SHP77 treated with DMSO at 0.1 percent for 48 hours (cell line): ENCODE measurements at places on chromosomes 1 and 21.

GRCh38 chr1:181704546-181704945 lies 221.2 kb downstream of the CACNA1E start:
- no peak for DNase-seq

- no peak for DNase-seq
These were observed 99.9 kb downstream of the COLGALT2 start for GRCh38 chr1:183937611-183938010.

DNA sequence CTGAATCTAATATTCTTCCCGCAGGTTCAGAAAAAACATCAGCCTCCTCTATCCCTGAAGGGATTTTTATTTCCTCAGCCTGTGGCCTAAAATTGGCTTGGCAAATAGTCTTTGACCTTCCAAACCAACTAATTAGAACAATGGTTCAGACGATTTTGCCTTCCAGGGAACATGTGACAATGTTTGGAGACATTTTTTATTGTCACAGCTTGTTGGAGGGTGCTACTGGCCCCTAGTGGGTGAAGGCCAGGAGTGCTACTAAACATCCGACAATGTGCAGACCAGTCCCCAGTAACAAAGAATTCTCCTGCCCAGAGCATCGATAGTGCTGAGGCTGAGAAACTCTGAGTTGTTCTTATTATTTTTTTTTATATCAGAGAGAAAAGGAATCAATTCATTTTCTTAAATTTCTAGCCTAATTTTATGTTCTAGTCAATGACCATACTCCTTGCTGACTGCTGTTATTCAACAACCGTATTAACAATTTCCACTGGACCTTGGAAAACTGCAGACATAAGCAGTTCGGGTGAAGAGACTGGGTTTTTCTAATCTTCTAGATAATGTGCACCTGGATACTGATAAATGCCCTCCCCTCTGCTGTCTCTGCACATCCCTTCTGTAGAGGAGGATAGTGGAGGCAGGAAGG lies 280.7 kb downstream of the LMX1A start:
- peak; percentile 30 for DNase-seq

DNA sequence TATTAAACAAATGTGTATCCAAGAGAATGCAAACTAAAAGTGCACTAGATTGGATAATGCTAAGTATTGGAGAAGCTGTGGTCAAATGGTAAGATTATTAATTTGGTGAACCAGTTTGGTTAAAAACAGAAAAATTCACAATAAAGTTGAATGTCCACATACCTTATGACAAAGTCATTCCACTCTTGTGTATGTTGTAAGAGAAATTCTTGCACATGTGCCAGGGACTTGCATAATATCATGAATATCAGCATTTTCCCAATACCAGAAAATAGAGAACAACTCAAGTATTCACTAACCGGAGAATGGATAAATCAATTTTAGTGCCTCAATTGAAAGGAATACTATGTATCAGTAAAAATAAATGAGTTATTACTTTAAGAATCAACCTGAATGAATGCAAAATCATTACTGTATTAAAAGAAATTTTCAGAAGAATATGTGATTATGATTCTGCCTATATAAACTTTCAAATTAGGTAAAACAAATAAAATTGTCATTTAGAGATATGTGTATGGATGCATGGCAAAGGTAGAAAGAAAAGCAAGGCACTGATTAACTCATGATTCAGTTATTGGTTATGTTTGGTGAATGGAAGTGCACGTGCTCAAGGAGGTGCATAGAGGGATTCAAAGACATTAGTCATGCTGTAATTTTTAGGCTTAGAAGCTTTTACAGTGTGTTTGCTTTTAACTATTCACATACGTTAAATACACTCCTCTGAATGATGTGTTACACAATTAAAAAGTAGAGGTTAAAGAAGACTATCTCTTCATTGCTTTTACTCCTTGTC lies 217.4 kb upstream of the KCNK2 start:
- DNase-seq = no peak

GRCh38 chr1:38614861-38615260 lies 244.7 kb downstream of the RRAGC start:
- DNase-seq = no peak

DNA sequence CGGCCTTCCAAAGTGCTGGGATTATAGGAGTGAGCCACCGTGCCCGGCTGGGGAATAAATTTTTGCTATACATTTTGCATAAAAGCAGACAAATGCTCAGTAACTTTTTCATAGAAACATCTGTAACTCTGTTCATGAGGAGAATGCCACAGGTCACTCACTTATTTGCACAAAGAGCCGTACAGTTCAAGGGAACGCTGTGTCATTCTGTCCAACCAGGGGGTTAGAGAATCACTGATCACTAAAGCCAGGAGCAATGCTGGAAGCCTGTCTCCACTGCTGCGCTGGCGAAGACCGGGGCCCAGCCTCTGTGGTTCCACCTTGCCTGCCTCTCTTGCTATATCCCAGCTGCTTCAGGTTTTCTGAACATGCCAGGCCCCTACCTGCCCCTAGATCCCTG lies 58.3 kb downstream of the RUNX1 start:
- no peak for DNase-seq

- DNase-seq = no peak
These were observed 227.0 kb downstream of the FGGY start for GRCh38 chr1:59523745-59524450.

- peak; percentile 17 for DNase-seq
These were observed 1.1 kb upstream of the SLC2A7 start for GRCh38 chr1:9027307-9027706.
